ENCODE measurements at places on chromosomes 4 and X. TPM values are rescaled to one million over a fixed set of nuclear protein-coding genes. Genes with fewer than 3 reads are reported as not detected.
A peak's percentile ranks its signal among the peaks of the same experiment; 100 is the strongest.

USP51 gene
- total RNA-seq, result 1.8 TPM

PNMA5 gene
- total RNA-seq, result not detected

- no peak for DNase-seq
Measured at GRCh38 chr4:102533904-102534303, 32.7 kb downstream of the NFKB1 start.

GAGE12J gene
- total RNA-seq, result not detected

- no peak for DNase-seq
Measured at GRCh38 chr4:138389976-138390685, 148.0 kb upstream of the SLC7A11 start.

CLIC2 gene
- 13.1 TPM for total RNA-seq

DNA sequence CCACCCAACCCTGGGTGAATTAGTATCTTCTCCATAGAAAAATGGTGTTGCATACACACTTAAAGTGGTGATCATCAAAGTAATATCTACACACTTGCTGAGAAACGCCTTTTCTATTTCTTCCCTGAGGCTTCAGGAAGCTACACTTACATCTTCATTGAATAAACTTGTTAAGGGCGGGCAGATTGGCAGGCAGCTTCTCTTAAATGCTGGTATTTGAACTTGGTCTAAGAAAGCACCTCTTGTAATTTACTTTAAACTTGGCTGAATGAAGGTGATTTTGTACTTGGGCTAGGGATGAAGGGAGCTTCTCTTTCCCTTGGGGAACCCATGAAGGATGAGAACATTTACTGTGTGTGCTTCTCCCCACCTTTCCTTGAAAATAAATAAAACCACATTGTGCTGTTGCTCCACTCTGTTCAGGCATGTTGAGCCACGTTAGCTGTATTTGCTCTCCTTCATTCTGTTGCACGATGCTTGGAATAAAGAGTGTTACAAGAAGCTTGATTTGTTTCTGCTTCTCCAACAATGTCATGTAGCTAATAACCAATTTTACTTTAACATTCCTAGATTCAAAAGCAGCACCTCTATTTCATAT, 430.1 kb downstream of the ANKRD50 start:
- no peak for DNase-seq

AMOT gene
- 26.2 TPM for total RNA-seq

CLCN5 gene
- total RNA-seq, result 11.9 TPM

DNA sequence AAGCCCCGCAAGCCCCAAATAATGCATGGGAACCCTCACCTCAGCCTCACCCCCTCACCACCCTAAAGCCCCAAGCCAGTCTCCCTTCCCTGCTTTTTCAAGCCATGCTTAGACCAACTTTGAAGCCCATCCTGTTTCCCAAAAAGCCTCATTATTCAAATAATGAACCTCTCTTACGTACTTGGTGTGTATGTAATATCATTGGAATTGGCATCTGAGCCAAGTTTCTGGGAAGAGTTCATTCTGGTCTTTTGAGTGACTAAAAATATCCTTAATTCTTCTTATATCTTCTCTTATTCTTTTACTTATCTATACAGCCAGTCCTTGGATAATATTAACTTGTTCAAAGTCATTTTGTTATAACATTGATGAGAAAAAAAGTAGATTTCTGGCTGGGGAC, 875.8 kb upstream of the SLIT2 start:
- no peak for DNase-seq

DNA sequence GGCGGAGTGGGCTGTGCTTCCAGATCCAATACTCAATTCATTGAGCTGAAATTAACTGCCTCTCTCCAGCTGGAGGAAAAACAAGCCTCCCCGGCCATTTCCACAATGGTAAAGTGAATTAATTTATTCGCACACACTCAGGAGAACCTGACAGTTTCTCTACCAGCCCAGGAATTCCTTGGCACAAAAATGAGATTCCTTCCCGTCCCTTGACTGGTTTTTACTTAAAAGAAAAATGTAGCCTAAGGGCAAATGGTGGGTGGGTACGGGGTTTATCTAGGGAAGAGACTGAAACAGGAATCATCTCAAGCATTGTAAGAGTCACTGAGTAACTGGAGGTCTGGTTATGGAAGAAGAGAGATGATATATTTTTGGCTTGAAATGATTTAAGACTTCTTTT, 102.7 kb downstream of the VCX3A start:
- no peak for DNase-seq

DNA sequence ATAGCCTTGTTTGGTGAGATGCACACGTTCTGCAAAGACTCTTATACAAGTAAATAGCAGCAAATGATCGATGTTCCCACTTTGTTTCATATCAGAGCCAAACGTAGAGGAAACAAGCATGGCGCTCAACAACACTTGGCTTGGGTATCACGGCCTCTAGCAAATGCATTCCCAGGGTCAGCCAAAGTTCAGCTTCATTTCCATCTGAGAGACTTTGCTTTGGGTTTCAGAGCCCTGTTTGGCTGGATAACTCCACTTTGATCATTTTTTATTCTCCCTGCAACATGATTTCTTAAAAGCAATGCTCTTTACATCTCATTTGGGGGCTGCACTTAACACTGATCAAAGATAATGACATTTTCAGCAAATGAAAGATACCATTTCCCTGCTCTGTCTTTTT, 199.2 kb upstream of the FAM9B start:
- no peak for DNase-seq

DNA sequence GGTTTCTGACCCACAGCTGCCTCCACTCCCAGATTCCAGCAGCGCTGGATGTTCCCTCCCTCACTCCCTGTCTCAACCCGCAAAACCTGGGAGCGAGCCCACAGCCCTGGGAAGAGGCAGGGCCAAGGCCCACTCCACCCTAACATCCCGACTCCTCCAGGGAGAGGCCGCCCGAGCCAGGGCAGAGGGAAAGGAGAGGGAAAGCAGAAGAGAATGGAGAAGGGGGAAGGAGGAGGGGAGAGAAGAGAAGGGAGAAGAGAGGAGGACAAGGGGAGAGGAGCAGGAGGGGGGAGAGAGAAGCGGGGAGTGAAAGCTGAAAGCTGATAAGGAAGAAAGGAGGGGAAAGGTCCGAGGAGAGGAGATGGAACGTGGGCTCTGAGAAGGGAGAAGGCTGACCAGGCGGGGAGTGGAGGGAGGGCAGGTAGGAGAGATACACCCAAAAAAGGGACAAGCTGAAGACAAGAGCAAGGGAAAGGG, 120.2 kb upstream of the PJA1 start:
- DNase-seq, result peak; percentile 15

GRCh38 chr4:80007745-80008149, 65.3 kb downstream of the ANTXR2 start:
- no peak for DNase-seq

MAGEE1 gene
- total RNA-seq, result 0.77 TPM

DNA sequence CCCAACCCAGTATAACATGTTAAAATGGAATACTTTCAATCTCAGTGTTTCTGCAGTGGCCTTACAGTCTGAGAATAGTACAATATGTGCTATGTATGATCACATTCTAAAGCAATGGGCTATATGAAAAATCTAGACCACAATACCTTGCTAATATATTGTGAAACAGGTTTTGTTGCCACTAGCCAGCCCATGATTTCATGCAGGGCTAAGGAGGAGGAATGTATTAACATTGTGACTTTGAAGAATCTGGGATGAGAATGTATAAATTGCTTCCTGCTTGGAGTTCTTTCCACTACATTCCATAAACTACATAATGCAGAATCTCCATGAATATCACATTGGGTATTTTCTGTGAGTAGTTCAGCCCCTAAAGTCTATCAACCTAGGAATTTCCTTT, 935.4 kb upstream of the GRIA3 start:
- no peak for DNase-seq

- no peak for DNase-seq
Measured at GRCh38 chrX:74902806-74903205, 22.4 kb downstream of the NEXMIF start.

GRCh38 chrX:113594123-113594841, 753.7 kb upstream of the AMOT start:
- DNase-seq, result no peak

DNA sequence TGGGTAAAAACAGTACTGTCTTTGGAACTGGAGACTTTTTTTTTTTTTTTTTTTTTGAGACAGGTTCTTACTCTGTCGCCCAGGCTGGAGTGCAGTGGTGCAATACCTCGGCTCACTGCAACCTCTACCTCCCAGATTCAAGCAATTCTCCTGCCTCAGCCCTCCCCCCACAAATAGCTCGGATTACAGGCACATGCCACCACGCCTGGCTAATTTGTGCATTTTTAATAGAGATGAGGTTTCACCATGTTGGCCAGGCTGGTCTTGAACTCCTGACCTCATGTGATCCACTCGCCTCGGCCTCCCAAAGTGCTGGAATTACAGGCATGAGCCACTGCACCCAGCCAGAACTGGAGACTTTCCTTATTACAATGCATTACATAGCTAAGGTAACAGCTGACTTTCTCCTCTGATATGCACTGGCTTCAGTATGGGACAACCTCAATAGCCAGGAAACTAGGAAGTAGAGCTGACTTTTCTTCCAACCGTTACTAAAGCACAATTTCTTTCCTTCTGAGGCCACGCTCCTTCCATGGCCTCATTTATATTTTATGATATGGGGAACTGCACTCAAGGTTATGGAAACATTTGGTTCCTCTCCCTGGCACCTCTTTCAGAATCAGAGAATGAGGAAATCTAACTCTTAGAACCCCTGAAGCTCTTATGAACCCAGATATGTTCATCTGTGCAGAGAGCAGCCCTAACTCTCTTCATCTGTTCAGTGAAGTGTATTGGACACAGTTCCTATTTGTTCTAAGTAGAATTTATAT, 53.5 kb upstream of the FAM9B start:
- DNase-seq, result no peak

DNA sequence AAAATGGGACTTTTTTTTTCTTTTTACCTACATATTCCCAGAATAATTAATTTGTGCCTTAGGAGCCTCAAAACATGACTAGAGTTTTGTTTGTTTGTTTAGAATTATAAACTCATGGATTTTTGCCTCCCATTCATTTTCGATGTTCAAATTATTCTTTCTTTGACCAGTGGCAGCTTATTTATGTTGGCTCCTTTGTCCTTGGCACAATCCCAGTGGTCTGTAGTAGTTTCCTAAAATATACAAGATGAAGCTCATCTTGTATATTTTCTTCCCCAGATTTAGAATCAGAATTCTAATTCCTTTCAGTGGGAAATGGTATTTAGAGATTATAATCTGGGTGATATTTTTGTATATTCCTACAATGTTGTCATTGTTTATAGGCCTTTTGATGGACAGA, 27.2 kb downstream of the DCK start:
- DNase-seq, result no peak

DNA sequence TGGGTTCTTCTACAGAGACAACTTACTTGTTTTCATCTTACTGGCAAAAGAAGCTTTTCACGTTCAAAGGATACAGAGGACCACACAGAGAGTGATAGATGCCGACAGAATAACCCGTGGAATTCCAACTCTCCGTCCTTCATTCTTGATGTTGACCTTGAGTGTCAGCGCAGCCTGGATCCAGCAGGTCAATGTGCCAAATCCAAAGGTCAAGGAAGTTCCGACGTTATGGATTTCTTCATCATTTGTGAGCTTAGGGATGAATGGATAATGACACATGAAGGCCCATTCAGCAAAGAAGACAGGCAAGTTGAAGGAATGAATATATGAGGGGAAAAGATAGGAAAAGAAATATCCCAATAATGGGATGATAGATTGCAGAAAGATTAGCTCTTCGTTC, 59.6 kb downstream of the ENOPH1 start:
- DNase-seq, result no peak

NAT8L gene
- 0.26 TPM for total RNA-seq

DNA sequence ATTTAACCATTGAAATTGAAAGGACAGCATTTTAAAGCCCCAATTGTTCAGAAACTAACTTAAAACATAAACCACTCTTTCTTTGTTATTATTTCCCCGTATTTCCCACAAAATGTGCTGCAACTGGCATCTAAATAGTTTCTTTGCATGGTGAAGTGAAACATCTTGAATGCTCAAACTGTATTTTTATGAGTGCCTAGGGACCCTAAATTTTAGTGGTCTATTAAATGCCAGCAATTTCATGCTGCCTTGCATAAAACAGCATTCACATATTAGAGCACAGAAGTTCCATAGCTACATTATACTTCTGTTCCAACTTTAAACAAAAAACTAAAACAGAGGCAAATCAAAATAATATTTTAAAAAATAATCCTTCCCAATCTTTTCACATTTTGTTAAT, 5.4 kb downstream of the RAB28 start:
- no peak for DNase-seq

DNA sequence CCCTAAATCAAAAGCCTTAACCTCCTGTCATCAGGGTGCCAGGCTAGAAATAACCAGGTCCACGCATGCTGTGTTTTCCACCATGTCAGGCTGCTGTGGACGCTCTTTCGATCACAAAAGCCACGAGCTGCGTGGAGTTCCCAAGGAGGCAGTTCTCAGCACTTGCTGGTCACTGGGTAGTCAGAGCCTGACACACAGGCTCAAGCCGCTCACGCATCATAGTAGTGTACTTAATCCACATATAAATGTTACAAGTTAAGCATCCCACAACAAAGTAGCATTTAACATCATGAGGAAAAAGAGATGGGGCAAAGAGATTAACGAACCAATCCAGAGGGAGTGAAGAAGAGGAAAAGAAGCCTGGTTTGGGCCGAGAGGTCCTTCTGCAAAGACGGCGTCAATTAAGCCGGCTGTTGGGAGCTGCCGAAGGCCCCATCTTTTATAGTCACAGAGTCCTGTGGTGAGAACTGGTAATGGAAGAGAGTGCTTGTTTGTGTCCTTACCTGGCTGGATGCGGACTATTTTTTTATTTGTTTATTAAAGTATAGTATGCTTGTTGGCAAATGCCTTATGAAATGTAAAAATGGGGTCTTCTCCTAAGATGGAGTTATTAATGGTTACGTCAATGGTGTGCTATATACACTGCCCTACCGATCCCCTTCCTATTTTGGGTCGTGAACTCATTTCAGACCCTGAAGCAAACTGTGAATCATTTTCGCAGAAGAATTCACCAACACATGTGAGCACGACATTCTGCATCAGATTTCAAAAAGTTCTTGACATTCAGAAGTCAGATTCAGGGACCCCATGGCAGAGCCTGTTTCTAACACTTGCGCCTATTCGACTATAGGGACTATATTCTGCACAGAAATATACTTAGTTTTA, 675 bp downstream of the PRIMPOL start:
- DNase-seq, result peak; percentile 53

DNA sequence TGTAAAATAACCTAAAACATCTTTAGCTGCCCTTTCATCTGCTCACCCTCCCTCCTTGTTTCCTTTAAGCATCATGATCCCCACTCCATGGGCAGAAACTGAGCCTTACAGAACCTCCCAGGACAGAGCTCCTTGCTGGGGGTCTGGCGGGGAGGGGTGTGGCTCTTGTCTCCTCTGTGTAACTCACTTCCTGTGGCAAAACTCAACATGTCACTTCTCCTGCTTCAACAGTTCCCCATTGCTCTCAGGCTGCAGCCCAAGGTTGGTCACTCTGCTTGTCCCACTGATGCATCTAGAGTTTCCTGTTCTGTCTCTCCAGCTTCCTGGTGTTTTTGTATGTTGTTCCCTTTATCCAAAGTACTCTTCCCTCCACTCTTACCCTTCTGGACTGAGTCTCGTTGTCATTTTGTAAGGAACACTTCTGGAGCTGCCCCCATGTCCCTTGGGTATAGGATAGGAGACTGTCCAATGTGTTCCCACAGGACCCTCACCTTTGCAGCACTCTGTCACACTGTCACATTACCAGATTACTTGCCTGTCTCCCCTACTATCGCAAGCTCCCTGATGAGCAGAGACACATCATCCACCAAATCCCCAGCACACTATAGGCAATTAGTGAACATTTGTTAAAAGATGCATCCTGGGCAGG, 19.6 kb downstream of the TMEM31 start:
- no peak for DNase-seq

POLN gene
- 1.4 TPM for total RNA-seq

- peak; percentile 52 for DNase-seq
Measured at GRCh38 chr4:169975838-169976796, 50.1 kb downstream of the MFAP3L start.

NR3C2 gene
- total RNA-seq, result 108 TPM
